Activated CD8-positive, alpha-beta memory T cell treated with anti-CD3 and anti-CD28 coated beads, Interleukin-2, amount 10 ng/mL, durations not matched to agents 7 days and 5 days (primary cell): ENCODE measurements at places on chromosomes 12 and 14.

GRCh38 chr14:106823552-106823951 lies 1297.2 kb downstream of the TMEM121 start:
- H3K27me3 ChIP-seq, result peaks cover 36% of the 10 kb centered on the region
- H3K36me3 ChIP-seq, result no peaks in the 10 kb centered on the region
- H3K4me1 ChIP-seq, result no peaks in the 10 kb centered on the region
- H3K27ac ChIP-seq, result no peak overlapping the region
- H3K4me3 ChIP-seq, result no peak overlapping the region

GRCh38 chr12:27534060-27534764 lies 10.2 kb downstream of the PPFIBP1 start:
- peaks cover 24% of the 10 kb centered on the region for H3K4me1 ChIP-seq
- no peak overlapping the region for H3K4me3 ChIP-seq
- no peak overlapping the region for H3K27ac ChIP-seq

- DNase-seq, result peak; percentile 55
- no peak overlapping the region for H3K27ac ChIP-seq
- peak overlapping the region; percentile 28 for H3K4me3 ChIP-seq
- no peaks in the 10 kb centered on the region for H3K36me3 ChIP-seq
These were observed 60.1 kb upstream of the RIMBP2 start for GRCh38 chr12:130775953-130776856.

DNA sequence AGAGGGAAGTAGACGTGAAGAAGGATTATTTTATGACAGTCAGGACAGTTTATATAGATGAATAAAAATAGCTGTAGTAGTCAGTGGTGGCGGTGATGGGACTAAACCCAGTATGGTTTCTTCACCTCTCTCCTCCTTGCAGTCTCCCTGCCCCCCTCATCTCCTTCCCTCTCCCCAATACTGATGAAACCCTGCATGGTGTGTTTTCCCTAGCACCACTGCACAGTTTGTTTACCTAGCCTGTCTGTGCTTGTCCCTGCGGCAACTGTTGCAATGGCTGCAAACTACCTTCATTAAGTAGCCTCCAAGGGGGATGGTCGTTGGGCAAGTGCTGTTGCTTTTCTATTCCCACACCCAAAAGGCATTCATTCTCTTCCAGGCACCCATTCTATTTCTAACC lies 14.7 kb downstream of the PCBP2 start:
- peaks cover 31% of the 10 kb centered on the region for H3K4me1 ChIP-seq
- H3K36me3 ChIP-seq, result peaks cover 78% of the 10 kb centered on the region
- no peak overlapping the region for H3K4me3 ChIP-seq
- H3K27ac ChIP-seq, result no peak overlapping the region

DNA sequence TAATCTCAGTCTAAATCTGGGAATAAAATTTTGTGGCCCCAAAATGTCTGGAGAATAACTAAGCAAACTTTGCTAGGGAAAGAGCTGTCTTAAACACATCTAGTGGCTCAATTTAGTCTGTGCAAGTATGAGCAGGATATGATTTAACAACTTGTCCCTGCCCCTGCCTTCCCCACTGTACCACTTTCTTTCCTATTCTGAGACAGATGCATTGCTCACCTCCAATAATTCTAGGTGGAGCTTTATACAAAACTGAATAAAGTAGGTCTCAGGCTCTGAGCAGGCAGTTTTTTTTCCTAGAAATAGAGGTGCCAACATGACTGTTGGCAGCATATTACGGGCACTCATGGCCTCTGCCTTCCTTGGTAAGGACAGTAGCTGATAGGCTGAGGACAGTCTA lies 412.1 kb downstream of the DAD1 start:
- peaks cover 10% of the 10 kb centered on the region for H3K4me1 ChIP-seq
- no peaks in the 10 kb centered on the region for H3K27me3 ChIP-seq
- H3K27ac ChIP-seq, result peak overlapping the region; percentile 75
- no peak for DNase-seq

- H3K4me1 ChIP-seq, result no peaks in the 10 kb centered on the region
- H3K27ac ChIP-seq, result no peak overlapping the region
- H3K27me3 ChIP-seq, result peaks cover 22% of the 10 kb centered on the region
- no peak for DNase-seq
- no peaks in the 10 kb centered on the region for H3K36me3 ChIP-seq
These were observed 189.0 kb upstream of the CDKN3 start for GRCh38 chr14:54207476-54208462.

- H3K36me3 ChIP-seq, result peaks cover 46% of the 10 kb centered on the region
- peaks cover 50% of the 10 kb centered on the region for H3K4me1 ChIP-seq
- peak within 1 kb of the TSS; percentile 99 for H3K4me3 ChIP-seq
- peak within 1 kb of the TSS; percentile 99 for H3K27ac ChIP-seq
- H3K27me3 ChIP-seq, result no peaks in the 10 kb centered on the region
These were observed at the start of gene CD69 for GRCh38 chr12:9760699-9761418. Gene CD69, minus strand, starts transcription at chr12:9760901. Its CDS starts 81 bp downstream, at chr12:9760820.

DNA sequence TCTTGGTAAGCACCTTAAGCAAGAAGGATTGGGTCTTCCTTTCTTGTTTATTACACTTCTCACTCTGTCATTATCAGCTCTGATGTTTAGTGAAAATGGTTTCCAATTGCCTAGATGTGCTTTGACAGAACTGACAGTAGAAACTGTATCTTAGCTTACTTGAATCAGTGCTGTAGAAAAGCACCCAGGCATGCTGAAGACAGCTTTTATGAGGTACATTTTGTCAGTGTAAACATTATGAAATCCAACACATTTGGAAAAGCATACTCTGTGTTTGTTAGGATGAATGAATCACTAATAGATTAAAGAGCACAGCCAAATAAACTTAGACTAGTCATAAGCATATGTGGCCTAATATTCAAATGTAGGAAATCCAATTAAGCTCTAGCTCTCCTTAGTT lies 290.2 kb upstream of the NPAS3 start:
- no peak overlapping the region for H3K27ac ChIP-seq
- H3K4me1 ChIP-seq, result no peaks in the 10 kb centered on the region

GRCh38 chr12:115097416-115097815 lies 413.4 kb upstream of the TBX3 start:
- H3K4me3 ChIP-seq, result no peak overlapping the region
- no peaks in the 10 kb centered on the region for H3K36me3 ChIP-seq
- H3K27me3 ChIP-seq, result no peaks in the 10 kb centered on the region
- no peaks in the 10 kb centered on the region for H3K4me1 ChIP-seq
- DNase-seq, result no peak
- H3K27ac ChIP-seq, result no peak overlapping the region

DNA sequence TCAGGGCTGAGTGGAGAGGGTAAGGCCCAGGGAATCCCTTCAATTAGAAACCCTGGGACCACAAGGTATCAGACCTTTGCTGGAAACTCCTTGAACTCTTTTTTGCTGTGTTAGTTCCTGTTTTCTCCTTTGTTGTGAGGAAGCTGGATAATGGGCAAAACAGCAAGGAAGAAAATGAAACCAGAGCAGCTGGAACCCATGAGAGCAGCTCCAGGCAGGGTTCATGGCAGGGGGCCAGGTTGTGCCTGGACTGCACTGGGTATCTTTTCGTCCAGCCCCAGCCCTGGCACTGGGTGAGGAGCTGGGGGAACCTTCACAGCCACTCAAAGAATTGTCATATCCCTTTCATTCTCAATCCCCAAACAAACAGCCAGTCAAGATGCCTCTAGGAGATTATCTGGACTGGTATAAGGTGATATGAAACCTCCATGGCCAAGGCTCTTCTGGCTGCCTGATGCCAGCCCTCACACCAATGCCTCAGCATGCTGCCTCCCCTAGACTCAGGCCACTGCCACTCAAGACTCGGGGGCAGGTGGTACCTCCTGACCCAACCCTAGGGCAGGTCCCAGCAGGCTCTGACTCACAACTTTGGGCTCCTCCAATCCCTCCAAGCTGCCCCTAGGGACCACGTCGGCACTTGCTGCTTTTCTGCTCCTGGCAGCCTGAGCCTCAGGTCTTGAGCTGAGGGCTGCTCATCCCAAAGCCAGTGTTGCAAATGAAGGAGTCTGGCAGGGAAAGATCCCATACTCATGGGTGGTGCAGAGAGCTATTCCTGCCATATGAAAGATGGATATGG lies 16.5 kb downstream of the FAM186B start:
- H3K27me3 ChIP-seq, result no peaks in the 10 kb centered on the region
- peaks cover 16% of the 10 kb centered on the region for H3K36me3 ChIP-seq
- H3K4me1 ChIP-seq, result no peaks in the 10 kb centered on the region
- H3K27ac ChIP-seq, result no peak overlapping the region
- no peak for DNase-seq
- no peak overlapping the region for H3K4me3 ChIP-seq

DNA sequence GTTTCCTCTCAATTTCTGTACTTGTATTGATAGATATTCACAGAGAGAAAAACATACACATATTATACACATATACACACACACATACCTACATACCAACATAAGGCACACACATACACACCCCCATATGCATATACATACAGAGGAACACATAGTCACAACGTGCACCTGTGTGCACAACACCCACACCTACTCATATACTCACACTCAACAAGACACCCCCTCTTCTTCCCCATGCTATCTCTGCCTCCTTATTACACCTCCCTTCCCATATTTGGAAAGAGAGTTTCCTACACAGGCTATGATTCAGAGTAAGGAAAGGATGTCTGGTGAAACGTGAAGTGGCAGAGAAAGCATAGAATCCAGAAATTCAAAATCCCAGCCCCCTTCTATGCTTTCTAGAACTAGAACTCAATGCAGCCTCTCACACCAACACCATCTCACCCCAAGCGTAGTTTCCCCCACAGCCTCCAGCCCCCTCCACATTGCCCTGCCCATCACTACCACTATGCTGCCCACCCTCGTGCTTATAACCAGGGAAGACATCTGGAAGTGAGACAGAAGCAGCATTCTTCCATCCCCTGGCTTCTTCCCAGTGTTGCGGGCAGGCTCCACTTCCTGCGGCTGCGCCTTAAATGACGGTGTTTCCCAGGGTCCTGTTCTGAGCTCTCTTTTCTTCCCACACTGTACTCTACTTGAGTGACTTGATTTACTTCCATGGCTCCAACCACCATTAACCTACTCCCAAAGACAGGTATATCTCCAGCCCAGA lies 2.4 kb downstream of the RNASE8 start:
- H3K27ac ChIP-seq, result no peak overlapping the region
- peaks cover 44% of the 10 kb centered on the region for H3K27me3 ChIP-seq
- no peak for DNase-seq
- H3K36me3 ChIP-seq, result no peaks in the 10 kb centered on the region

- no peak for DNase-seq
- H3K4me1 ChIP-seq, result no peaks in the 10 kb centered on the region
- no peaks in the 10 kb centered on the region for H3K36me3 ChIP-seq
- H3K27me3 ChIP-seq, result no peaks in the 10 kb centered on the region
- no peak overlapping the region for H3K4me3 ChIP-seq
These were observed 147.9 kb upstream of the E2F7 start for GRCh38 chr12:77213319-77213718.

- DNase-seq, result no peak
- H3K4me3 ChIP-seq, result no peak overlapping the region
- peaks cover 11% of the 10 kb centered on the region for H3K4me1 ChIP-seq
These were observed 66.6 kb downstream of the ERGIC2 start for GRCh38 chr12:29314416-29314815.

DNA sequence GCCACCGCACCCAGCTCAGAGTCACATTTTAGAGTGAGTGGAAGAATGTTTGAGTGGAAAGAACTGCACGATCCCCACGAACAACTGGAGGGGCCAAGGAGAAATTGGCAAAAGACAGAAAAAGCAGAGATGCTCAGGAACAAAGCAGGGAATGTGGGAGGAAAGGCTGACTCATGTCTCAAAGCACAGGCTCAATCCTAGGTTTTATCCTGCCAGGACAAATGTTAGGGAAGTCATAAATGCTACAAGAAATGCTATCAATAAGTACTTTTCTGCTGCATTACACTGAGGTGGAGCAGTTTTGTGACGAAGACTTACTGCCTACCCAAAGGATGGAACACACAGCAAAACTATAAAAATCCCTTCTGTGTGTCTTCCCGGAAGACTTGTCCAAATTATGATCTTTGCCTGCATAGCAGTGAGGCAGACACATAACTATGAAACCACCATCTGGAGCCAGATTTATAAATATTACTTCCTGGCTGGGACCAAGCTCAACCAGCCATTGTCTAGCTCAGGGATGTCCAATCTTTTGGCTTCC lies 26.7 kb downstream of the NIN start:
- H3K4me3 ChIP-seq, result no peak overlapping the region
- no peaks in the 10 kb centered on the region for H3K27me3 ChIP-seq
- peaks cover 30% of the 10 kb centered on the region for H3K36me3 ChIP-seq
- no peak overlapping the region for H3K27ac ChIP-seq
- DNase-seq, result no peak
- peaks cover 4% of the 10 kb centered on the region for H3K4me1 ChIP-seq

GRCh38 chr12:14874882-14875281 lies 10.8 kb downstream of the MGP start:
- DNase-seq, result no peak
- H3K36me3 ChIP-seq, result no peaks in the 10 kb centered on the region

DNA sequence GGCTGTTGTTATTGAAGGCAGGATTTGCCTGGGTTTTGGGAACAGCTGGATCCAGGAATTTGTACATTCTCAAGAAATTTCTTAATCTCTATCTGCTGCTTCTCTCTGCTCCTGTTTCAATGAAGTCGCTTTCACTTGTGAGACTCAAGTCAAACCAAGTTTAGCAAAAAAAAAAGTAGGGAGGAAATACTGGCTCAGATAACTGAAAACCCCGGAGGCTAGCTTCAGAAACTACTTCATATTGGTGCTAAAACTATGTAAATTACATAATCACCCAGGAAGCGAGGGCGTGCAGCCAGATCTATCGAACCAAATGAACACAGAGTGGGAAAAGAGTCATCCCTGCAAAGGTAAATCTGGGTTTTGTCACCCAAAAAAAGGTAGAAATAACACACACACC lies 68.3 kb upstream of the FICD start:
- H3K27ac ChIP-seq, result no peak overlapping the region
- H3K27me3 ChIP-seq, result peaks cover 26% of the 10 kb centered on the region
- no peaks in the 10 kb centered on the region for H3K36me3 ChIP-seq
- H3K4me3 ChIP-seq, result no peak overlapping the region
- H3K4me1 ChIP-seq, result no peaks in the 10 kb centered on the region
- no peak for DNase-seq

- DNase-seq, result no peak
- peaks cover 11% of the 10 kb centered on the region for H3K4me1 ChIP-seq
- no peaks in the 10 kb centered on the region for H3K27me3 ChIP-seq
- H3K27ac ChIP-seq, result no peak overlapping the region
- H3K4me3 ChIP-seq, result no peak overlapping the region
These were observed 33.8 kb downstream of the ZFP36L1 start for GRCh38 chr14:68759017-68759560.

GRCh38 chr14:104292084-104292970 lies 153.9 kb downstream of the KIF26A start:
- H3K27ac ChIP-seq, result no peak overlapping the region
- no peak overlapping the region for H3K4me3 ChIP-seq
- no peaks in the 10 kb centered on the region for H3K27me3 ChIP-seq
- H3K36me3 ChIP-seq, result no peaks in the 10 kb centered on the region
- DNase-seq, result no peak

- no peak for DNase-seq
- H3K36me3 ChIP-seq, result no peaks in the 10 kb centered on the region
- H3K27me3 ChIP-seq, result no peaks in the 10 kb centered on the region
- no peaks in the 10 kb centered on the region for H3K4me1 ChIP-seq
- no peak overlapping the region for H3K4me3 ChIP-seq
These were observed 127.1 kb downstream of the SUDS3 start for GRCh38 chr12:118503476-118503875.
